Melanocyte of skin (primary cell): ENCODE measurements at places on chromosomes 7 and 10. TPM values are rescaled to one million over a fixed set of nuclear protein-coding genes. Genes with fewer than 3 reads are reported as not detected.

EZH2 gene
- total RNA-seq, result 8.7 and 8.9 TPM in 2 replicates

HIBADH gene
- total RNA-seq, result 49.3 and 72.5 TPM in 2 replicates

OR2A5 gene
- total RNA-seq, result not detected in 2 replicates

TMEM72 gene
- total RNA-seq, result not detected in 2 replicates
